ENCODE measurements at places on chromosomes 11 and 22.

GRCh38 chr11:130323452-130324450, 9.0 kb upstream of the ZBTB44 start:
- no peaks in the 10 kb centered on the region for H3K27me3 ChIP-seq
- no peak for DNase-seq
- peaks cover 7% of the 10 kb centered on the region for H3K4me1 ChIP-seq
- H3K4me3 ChIP-seq: no peak overlapping the region

- H3K27me3 ChIP-seq: no peaks in the 10 kb centered on the region
- peak overlapping the region; percentile 55 for H3K4me3 ChIP-seq
- H3K36me3 ChIP-seq: no peaks in the 10 kb centered on the region
- H3K4me1 ChIP-seq: peaks cover 3% of the 10 kb centered on the region
- no peak overlapping the region for H3K27ac ChIP-seq
- DNase-seq: peak; percentile 96
These were observed 3.0 kb upstream of the MYBPC3 start for GRCh38 chr11:47355283-47356128.

GRCh38 chr11:26335903-26336302, 4.0 kb downstream of the ANO3 start:
- no peaks in the 10 kb centered on the region for H3K36me3 ChIP-seq
- DNase-seq: no peak

DNA sequence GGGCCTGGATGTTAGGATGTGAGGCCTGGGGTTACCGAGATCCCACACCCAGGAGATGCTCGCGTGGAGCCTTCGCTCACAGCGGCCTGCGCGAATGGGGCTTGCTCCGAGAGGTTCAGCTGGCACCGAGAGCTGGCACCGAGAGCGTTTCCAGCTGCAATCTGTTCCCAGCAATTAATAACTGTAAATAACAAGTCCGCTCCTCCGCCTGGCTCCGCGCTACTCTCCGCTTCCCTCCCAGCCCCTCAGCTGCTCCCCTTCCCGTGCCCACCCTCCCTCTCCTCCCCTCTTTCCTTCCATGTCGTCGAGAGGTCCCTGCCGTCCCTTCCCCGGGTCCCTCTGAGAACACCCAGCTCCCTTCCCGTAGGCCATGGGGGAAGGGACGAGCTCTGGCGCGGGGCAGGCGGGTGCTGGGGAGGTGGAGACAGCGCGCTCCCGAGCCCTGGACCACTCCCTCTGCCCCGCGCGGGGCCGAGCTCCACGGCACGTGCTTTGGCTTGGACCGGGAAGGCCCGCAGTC, 110.8 kb downstream of the WNT7B start:
- H3K4me3 ChIP-seq: peak overlapping the region; percentile 54
- peaks cover 20% of the 10 kb centered on the region for H3K4me1 ChIP-seq
- peaks cover 73% of the 10 kb centered on the region for H3K27me3 ChIP-seq
- H3K36me3 ChIP-seq: no peaks in the 10 kb centered on the region
- no peak overlapping the region for H3K27ac ChIP-seq

- no peak overlapping the region for H3K27ac ChIP-seq
- DNase-seq: no peak
- H3K4me3 ChIP-seq: no peak overlapping the region
- no peaks in the 10 kb centered on the region for H3K36me3 ChIP-seq
These were observed 539.2 kb downstream of the MN1 start for GRCh38 chr22:27262361-27262760.

DNA sequence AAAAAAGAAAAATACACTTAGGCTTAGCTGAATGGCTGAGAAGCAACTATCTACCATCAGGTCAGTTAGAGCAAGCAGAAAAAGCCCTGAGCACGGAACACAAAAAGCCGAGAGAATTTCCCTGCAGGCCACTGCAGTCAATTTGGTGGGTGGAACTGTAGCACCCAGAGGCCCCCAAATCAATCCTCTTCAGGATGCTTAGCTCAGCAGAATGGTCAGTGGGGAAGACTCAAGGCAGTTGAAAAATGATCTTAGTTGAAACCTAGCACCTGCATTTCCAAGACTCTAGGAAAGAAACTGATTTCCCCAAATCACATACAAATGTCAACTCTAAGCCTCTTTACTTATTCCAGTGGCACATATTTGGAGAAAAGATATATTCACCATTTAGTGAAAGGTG, 327.4 kb upstream of the SYN3 start:
- no peak for DNase-seq
- no peaks in the 10 kb centered on the region for H3K27me3 ChIP-seq
- H3K36me3 ChIP-seq: no peaks in the 10 kb centered on the region
- no peak overlapping the region for H3K4me3 ChIP-seq
- no peaks in the 10 kb centered on the region for H3K4me1 ChIP-seq

DNA sequence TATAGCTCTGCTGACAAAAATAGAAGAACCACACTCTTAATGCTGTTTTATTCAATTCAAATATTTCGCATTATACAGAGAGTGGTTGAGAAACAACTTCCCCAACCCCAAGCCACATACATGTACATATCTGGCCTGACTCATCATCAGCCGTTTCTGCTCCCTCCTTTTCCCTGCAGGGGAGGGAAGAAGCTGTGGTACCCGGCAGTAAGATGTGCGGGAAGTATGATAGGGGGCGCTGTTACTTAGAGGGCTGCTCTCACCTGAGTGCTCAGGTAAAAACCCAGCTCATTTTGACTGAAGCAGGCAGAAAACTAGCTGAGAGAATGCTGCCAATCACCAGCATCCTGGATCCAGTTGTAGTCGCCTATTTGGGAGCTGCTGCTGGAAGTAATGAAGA, 85.5 kb downstream of the NELL1 start:
- H3K27ac ChIP-seq: no peak overlapping the region
- H3K4me3 ChIP-seq: no peak overlapping the region
- no peaks in the 10 kb centered on the region for H3K27me3 ChIP-seq
- no peaks in the 10 kb centered on the region for H3K36me3 ChIP-seq

- no peaks in the 10 kb centered on the region for H3K4me1 ChIP-seq
- no peak overlapping the region for H3K27ac ChIP-seq
- peak; percentile 68 for DNase-seq
- no peaks in the 10 kb centered on the region for H3K27me3 ChIP-seq
- H3K36me3 ChIP-seq: no peaks in the 10 kb centered on the region
These were observed 883.9 kb downstream of the BRD1 start for GRCh38 chr22:48943567-48944432.

- H3K36me3 ChIP-seq: no peaks in the 10 kb centered on the region
- H3K4me1 ChIP-seq: no peaks in the 10 kb centered on the region
- H3K27ac ChIP-seq: no peak overlapping the region
- no peak for DNase-seq
- H3K27me3 ChIP-seq: no peaks in the 10 kb centered on the region
These were observed 47.7 kb upstream of the DKK3 start for GRCh38 chr11:12056119-12056518.

GRCh38 chr11:119634301-119634700, 94.7 kb downstream of the NECTIN1 start:
- H3K4me1 ChIP-seq: peaks cover 8% of the 10 kb centered on the region
- no peaks in the 10 kb centered on the region for H3K27me3 ChIP-seq
- no peak overlapping the region for H3K27ac ChIP-seq
- no peak for DNase-seq
- H3K36me3 ChIP-seq: no peaks in the 10 kb centered on the region
- H3K4me3 ChIP-seq: no peak overlapping the region

DNA sequence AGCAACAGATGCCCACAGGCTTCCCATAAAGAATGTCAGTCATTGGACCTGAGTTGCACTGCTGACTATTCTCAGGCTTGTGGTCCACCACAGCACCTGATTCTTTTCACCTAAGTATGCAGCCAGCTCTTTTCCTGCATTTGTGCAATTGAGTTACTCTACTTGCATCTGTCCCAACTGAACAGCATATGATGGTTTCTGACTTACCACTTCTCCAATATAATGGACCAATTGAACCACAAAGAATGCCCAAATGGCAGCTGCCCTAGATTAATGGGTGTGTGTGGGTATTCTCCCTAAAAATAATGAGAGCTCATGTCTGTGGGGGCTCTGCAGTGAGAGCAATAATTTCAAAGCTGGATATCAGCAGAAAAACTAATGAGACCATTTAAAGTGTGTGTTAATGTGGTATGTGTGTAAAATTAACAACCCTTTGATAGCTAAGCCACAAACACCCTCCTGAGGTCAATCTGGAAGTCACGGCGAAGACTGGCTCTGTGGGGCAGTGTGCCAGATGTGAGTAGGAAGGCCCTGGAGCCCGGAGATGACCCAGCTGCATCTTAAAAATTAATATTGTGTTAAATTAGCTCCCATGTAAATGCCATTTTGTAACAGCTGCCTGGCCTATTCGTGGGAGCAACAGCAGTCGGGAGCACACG, 43.8 kb downstream of the SC5D start:
- no peak for DNase-seq
- no peak overlapping the region for H3K4me3 ChIP-seq
- H3K27ac ChIP-seq: no peak overlapping the region
- no peaks in the 10 kb centered on the region for H3K36me3 ChIP-seq

DNA sequence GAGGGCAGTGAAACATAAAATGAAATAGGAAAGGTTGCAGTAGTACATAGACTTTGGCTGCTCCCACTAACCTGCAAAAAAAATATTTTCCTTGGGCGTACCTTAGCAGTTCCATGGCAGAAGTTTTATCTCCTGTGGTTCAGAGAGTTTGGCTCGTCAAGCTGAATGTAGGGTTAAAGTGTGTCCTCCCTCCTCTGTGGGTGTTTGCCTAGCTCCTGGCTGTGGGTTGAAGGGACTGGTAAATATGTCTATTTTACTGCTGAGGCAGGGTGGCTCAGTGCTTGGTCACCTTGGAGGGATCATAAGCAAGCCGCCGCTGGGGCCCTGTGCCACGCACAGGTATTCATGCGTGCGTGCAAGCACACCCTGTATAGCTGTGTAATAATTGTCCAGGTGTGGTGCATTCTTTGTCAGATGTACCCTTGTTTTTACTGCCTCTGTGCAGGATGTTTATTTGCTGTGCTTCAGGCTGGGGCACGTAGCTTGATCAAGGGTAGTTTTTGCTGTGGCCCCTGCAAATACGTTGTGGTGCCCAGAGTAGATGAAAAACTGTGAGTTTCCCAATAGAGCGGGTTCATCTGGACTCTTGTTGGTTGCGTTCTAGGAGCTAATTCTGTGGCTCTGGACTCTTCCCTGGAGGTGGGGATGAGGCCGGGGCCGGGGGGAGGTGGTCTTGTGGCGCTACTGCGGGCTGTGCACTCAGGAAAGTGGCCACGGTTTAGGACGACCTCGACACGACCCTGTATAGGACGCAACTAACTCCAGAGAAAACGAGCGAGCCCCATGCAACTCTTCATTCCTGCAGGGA, 732 bp upstream of the SORL1 start:
- peaks cover 8% of the 10 kb centered on the region for H3K27me3 ChIP-seq
- no peaks in the 10 kb centered on the region for H3K36me3 ChIP-seq
- no peak overlapping the region for H3K27ac ChIP-seq
- peaks cover 36% of the 10 kb centered on the region for H3K4me1 ChIP-seq
- DNase-seq: no peak

GRCh38 chr11:44940404-44940803, 10.3 kb downstream of the TP53I11 start:
- H3K27me3 ChIP-seq: no peaks in the 10 kb centered on the region
- DNase-seq: no peak
- H3K4me1 ChIP-seq: peaks cover 26% of the 10 kb centered on the region
- no peak overlapping the region for H3K4me3 ChIP-seq

DNA sequence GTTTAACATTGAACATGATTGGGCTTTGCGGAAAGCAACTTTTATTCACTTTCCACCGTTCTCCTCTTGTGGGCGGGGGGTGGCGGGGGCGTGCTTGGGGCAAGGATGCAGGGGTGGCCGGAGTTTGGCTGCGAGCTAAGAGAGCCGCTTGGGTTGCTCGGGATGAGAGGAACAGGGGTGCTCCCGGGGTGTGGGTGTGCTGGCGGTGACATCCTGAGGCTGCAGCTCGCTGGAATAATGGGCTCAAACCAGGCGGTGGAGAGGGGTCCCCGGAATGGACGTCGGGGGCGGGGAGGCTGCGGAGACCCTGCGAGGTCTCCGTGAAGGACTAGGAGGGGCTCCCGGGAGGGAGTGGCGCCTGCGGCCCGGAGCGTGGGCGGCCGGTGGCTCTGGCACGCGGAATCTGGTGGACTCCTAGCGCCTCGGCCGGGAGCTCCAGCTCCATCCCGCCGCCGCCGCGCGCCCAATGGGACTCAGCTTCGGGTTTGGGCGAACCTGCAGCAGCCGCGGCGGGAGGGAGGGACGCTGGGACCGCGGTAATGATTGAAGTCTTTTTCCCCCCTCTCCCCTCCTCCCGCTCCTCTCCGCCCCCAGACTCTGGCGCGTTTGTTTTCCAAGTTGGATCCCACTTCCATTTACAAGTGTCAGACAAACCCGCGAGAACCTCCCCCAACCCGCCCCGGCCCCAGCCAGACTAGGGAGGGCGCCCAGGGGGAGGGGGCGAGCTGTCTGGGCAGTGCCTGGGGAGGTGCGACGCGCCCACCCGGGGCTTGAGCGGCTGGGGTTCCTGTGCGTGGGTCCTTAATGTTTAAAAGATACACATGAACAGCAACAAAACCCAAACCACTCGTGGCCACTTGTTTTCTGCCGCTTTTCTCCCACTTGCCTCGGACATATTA, 2.0 kb downstream of the FAT3 start:
- DNase-seq: peak; percentile 78
- H3K27me3 ChIP-seq: peaks cover 30% of the 10 kb centered on the region
- peaks cover 33% of the 10 kb centered on the region for H3K4me1 ChIP-seq
- H3K36me3 ChIP-seq: no peaks in the 10 kb centered on the region
- no peak overlapping the region for H3K27ac ChIP-seq

- H3K4me3 ChIP-seq: no peak overlapping the region
- H3K27me3 ChIP-seq: no peaks in the 10 kb centered on the region
- H3K36me3 ChIP-seq: no peaks in the 10 kb centered on the region
- H3K4me1 ChIP-seq: peaks cover 11% of the 10 kb centered on the region
- DNase-seq: peak; percentile 92
These were observed 3.3 kb downstream of the TKFC start for GRCh38 chr11:61336171-61336935.

Data from neural progenitor cell (in vitro differentiated cells).